Stimulated activated CD4-positive, alpha-beta T cell treated with anti-CD3 and anti-CD28 coated beads, Interleukin-4, amount 100 ng/mL, for 24 hours (primary cell): ENCODE measurements at places on chromosomes 12 and 14.

- peak; percentile 29 for DNase-seq
Observed at GRCh38 chr14:61388976-61389576, 67.7 kb downstream of the PRKCH start.

GRCh38 chr14:103845327-103845726, 2.0 kb downstream of the PPP1R13B start:
- DNase-seq: no peak

- peak; percentile 49 for DNase-seq
Observed at GRCh38 chr14:55580470-55581341, 699 bp downstream of the KTN1 start.

- DNase-seq: no peak
Observed at GRCh38 chr12:18439541-18439940, 178.2 kb downstream of the PIK3C2G start.

GRCh38 chr12:51953864-51954263, 2.4 kb downstream of the ACVR1B start:
- DNase-seq: no peak

- DNase-seq: peak; percentile 80
Observed at GRCh38 chr14:77094672-77095284, 3.3 kb upstream of the CIPC start.

DNA sequence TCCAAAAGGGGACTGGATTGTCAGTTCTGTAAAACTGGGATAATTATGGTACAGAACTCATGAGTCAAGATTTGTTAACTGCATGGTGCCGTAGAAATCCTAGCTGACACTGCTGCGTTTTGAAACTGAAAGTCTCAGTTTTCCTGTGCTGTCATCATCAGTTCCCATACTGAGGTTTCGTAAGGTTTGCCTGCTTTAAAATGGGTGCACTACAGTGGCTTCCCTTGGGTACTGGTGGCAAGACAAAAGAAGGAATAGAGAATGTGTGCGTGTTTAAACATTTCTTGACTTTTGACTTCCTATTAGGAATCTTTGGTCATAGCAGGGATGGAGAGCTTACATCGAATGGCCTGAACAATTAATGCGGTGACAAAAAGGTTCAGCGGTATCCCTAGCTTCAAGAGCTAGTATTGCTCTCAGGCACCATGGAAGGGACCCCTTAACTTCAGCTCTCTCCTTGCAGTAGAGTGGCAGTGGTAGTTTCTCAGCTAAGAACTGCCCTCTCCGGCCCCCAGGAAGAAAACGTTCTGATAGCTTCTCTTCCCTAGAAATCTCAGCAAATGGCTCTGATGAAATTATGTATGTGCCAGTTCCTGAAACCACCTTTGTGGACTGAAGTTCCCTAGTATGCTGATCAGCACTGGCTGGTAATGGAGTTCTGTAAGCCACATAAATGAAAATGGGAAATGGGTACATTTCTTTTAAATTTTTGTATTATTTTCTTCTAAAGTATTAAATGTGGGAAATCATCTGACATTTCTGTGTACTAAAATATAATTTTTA, 28.9 kb downstream of the ANO6 start:
- DNase-seq: no peak

DNA sequence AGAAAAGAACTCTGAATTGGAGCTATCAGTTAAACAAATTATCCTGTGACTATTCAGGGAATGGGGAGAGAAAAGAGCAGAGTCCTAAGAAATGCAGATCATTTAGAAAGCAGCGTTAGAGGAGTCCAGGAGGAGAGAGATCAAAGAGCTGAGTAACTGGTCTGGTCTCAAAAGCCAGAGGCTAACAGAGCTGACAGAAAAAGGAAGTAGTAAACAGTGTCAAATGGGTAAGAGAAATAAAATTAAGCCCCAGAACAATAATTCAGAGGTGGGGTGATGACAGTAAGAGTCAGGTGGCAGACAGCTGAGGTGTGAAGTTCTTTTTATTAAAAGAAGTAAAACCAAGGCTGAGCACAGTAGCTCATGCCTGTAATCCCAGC, 19.3 kb downstream of the GXYLT1 start:
- no peak for DNase-seq

- peak; percentile 32 for DNase-seq
Observed at GRCh38 chr12:110501399-110501751, 536 bp downstream of the VPS29 start.

GRCh38 chr14:104081951-104082464, 3.5 kb upstream of the ASPG start:
- DNase-seq: no peak

- DNase-seq: no peak
Observed at GRCh38 chr12:3777206-3777809, 24.4 kb upstream of the CRACR2A start.

DNA sequence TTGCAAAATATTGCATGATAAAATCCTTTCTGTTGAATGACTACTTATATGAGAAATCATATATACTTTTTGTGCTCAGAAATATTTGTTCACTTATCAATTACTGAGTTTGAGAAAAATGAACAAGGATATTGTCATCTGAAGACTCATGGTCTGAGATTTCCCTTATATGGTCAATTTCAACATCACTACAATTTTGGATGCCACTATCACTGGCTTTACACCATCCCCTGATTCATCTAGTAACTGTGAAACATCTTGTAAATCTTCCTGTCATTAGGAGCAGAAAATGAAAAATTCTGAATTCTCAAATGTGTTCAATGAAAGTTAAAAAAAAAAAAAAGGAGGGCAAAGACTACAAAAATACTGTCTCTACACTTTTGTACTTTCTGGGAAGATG, 21.8 kb upstream of the GXYLT1 start:
- no peak for DNase-seq

- DNase-seq: peak; percentile 53
Observed at GRCh38 chr14:69620211-69620611, 8.8 kb downstream of the SUSD6 start.

DNA sequence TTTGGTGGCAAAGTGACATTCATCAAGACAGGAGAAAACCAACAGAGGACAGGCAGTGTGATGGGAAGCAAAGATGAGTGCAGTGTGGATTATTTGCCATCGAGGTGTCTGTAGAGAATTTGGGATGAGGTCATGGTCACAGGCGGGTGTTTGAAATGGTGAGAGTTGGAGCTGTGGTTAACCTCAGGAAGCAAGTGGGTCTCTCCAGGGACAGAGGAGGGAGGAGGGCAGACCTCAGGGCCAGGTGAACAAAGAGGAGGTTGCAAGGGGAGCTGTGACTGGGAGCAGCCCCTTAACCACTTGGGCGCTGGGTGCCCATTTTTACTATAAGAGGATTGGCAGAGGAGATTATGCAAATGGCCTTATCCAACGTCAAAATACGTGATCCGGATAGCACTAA, 7.0 kb downstream of the FZD10 start:
- no peak for DNase-seq

- no peak for DNase-seq
Observed at GRCh38 chr12:65603438-65604351, 220.6 kb upstream of the HMGA2 start.

- DNase-seq: no peak
Observed at GRCh38 chr14:69049675-69050074, 70.6 kb upstream of the ACTN1 start.

DNA sequence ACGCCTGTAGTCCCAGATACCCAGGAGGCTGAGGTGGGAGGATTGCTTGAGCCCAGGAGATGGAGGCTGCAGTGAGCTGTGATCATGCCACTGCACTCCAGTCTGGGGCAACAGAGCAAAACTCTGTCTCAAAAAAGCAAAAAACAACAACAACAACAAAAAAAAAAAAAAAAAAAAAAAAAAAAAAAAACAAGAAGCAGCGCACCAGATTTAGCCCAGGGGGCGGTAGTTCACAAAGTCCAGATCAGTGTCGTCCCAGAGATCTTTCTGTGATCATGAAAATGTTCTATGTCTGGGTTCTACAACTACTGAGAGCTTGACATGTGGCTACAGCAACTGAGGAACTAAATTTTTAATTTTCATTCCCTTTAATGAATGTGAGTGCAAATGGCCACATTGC, 27.4 kb downstream of the OAS2 start:
- no peak for DNase-seq

- DNase-seq: no peak
Observed at GRCh38 chr14:41899416-41899815, 292.7 kb downstream of the LRFN5 start.

DNA sequence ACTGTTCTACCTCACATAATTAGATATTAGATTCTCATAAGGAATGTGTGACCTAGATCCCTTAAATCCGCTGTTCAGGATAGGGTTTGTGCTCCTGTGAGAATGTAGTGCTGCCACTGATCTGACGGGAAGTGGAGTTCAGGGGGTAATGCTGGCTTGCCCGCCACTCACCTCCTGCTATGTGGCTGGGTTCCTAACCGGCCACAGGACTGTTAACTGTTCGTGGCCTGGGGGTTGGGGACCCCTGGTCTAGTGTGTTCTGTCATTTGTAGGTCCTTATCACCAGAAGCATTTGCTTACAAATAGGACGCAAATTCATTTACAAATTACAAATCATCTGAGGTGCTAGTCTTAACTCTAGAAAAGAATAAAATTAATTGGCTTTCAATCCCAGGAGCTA, 16.4 kb upstream of the TMEM30B start:
- no peak for DNase-seq

- DNase-seq: no peak
Observed at GRCh38 chr14:104886690-104887622, 21.9 kb downstream of the CEP170B start.

- no peak for DNase-seq
Observed at GRCh38 chr14:101867854-101868253, 96.5 kb upstream of the DYNC1H1 start.

DNA sequence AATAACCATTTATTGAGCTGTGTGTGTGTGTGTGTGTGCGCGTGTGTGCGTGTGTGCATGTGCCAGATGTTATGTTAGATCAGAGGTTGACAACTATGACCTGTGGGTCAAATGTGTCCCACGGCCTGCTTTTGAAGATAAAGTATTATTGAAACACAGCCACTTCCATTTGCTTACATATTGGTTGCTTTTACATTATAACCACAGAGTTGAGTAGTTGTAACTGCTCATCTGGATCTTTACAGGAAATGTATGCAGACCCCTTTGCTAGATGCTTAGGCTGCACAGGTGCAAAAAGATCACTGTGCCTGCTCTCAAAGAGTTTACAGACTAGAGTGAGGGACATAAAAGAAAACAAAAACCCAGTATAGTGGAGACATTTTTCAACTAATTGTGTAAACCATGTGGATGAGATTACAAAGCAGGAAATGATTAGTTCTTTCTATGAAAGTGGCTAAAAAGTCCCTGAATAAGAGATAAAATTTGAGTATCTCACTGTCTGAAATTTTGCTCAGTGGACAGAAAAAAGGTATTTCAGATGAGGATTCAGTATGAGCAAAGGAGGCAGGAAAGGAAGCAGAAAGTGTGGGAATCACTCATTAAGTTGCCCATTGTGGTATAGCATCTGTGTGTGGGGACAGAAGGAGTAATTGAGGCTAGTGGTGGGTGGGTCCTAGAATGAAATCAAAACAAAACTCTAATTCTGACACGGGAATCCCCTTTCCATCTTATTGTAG, 188.4 kb downstream of the PAH start:
- DNase-seq: no peak

GRCh38 chr12:114713466-114714215, 29.7 kb upstream of the TBX3 start:
- no peak for DNase-seq

GRCh38 chr14:29299372-29299771, 532.8 kb downstream of the FOXG1 start:
- DNase-seq: no peak

GRCh38 chr14:32678088-32678487, 260.6 kb upstream of the NPAS3 start:
- DNase-seq: no peak

DNA sequence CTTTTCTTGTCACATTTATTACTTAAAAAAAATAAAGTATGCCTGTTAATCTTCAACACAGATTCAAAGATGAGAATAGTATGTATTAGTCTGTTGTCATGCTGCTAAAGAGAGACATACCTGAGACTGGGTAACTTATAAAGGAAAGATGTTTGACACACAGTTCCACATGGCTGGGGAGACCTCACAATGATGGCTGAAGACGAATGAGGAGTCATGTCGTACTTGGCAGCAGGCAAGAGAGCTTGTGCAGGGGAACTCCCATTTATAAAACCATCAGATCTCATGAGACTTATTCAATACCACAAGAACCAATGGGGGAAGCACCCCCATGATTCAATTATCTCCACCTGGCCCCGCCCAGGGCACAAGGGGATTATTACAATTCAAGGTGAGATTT, 335.9 kb upstream of the GARIN2 start:
- no peak for DNase-seq

DNA sequence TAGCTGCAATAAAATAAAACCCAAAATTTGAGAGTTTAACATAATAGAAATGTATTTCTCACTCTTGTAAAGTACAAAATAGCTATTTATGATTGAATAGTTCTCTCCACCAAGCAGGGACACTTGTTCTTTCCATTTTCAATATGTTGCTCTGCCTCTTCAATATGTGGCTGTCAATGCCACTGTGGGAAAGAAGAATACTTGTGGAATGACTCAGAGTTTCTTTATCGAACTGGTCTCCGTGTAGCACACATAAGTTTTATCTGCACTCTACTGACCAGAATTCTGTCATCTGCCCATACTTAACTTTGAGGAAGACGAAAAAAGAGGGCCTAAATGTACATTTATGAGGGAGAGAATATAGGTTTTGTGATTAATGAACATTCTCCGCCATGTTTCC, 256.9 kb downstream of the ATXN7L3B start:
- no peak for DNase-seq

DNA sequence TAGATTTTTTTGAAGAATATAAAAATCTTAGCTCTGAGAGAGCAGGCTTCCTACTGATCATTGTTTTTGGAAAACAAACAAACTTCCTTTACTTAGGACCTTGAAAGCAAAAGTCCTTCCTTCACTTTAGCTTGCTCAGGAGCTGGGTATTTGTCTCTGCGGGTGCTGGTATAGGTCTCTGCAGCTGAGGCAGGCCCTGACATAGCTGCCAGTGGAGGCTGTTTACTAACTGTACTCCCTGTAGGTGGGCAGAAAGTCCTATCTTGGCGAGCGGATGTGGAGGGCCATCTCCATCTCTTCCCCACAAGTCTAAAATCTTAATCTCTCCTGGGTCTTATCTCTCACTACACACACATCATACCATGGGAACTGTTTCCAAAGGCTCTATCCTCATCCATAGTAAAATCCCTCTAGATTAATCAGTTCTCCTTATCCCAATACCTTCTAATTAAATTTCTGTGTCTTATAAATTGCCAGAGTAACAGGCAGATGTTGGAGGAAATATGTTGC, 4.1 kb upstream of the MIA2 start:
- no peak for DNase-seq
